Amygdala (tissue), 56 donors: ENCODE measurements at places on chromosomes 1 and 21.

- DNase-seq, result no peak
These were observed 16.9 kb upstream of the GRHL3 start for GRCh38 chr1:24302209-24302611.

DNA sequence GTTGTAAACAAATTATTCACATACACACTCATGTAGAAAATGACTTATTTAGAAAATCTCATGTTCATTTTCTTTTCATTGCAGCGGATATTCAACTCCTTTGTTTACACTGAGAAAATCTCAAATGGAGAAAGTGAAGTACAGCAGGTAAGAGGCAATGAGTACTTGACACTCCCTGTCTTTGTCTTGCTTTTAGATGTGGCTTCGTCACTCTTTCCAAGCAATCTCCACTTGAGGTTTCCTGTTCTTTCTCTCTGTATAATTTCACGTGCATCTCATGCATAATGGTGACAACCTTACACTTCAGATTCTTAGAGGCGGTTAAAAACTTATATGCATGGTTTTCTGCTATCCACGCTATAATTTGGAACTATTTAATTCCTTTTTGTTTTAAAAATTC, 80.6 kb downstream of the CACHD1 start:
- no peak for DNase-seq

DNA sequence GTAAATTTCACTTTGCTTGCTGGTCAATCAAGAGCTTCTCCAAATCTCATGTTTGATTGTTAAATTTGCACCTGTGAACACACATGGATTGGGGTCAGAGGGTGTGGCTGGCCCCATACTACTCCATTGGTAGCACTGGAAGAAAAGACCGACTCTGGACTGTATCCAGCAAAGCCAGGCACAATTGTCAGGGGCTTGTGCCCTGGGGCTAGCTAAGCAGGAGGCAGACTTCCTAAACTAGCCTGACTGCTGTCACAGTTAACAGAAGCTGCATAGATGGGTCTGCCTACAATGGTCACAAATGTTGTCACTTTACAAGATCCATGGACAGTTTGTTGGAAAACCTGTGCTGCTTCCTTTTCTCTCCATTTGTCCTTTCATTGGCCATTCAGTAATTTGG, 421.0 kb downstream of the DSCAM start:
- no peak for DNase-seq

- no peak for DNase-seq
These were observed 76.3 kb upstream of the ZRANB2 start for GRCh38 chr1:71157151-71157550.

DNA sequence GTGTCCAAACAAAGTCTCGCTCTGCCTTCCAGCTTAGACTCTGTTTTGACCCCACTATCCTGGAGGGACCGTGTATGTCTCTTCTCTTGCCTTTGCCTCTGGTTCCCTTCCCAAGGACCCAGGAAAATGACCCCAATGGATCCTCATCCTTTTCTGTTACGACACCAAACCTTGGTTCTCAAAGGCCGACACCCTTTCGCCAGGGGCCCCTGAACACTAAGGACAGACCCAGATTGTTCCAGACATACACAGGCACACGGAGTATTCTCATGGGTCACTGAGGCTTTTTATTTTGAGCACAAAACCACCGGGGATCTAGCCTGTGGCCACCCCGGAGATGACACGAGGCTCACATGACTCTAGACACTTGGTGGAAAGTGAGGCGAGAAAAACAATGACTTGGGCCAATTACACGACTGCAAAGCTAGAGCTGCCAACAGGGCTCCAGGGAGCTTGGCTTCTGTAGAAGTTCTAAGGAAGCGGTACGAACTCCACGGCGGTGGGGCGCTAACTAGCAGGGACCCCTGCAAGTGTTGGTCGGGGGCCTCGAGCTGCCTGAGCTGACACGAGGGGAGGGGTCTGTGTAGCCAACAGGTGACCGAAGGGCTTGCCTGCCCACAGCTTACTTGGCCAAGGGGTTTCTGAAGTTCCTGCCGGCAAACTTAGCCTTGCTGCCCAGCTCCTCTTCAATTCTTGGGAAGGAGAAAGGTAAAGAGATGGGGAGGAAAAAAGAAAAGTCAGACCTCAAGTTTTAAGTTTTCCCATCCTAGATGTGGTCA, 17.6 kb downstream of the ENO1 start:
- no peak for DNase-seq
